ENCODE measurements at places on chromosomes 6 and 20.

DNA sequence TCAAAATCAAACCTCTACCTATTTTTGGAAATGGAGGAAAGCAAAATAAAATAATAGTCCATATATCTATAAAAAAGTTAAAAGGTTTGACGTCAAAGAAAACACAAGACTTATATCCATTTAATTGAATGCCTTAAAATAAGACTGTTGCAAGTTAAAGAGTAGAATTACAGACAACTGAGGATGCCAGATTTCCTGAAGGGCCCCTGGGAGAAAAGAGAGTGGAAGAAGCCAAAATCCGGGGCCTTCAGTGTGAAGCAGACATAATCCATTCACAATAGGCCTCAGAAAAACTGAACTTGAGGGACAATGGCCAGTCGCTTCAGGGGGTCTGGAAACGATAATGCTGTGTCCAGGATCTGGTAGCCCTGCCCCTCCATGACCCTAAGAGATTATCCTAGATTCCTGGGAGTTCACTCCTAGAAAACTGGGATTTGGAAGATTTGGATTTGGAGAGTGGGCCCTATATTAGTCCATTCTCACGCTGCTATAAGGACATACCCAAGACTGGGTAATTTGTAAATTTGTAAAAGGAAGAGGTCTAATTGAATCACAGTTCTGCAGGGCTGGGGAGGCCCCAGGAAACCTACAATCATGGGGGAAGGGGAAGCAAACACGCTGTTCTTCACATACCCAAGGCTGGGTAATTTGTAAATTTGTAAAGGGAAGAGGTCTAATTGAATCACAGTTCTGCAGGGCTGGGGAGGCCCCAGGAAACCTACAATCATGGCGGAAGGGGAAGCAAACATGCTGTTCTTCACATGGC lies 94.0 kb upstream of the SLC2A12 start:
- DNase-seq: no peak

- no peak for DNase-seq
Measured at GRCh38 chr6:104728448-104728847, 131.3 kb downstream of the HACE1 start.

DNA sequence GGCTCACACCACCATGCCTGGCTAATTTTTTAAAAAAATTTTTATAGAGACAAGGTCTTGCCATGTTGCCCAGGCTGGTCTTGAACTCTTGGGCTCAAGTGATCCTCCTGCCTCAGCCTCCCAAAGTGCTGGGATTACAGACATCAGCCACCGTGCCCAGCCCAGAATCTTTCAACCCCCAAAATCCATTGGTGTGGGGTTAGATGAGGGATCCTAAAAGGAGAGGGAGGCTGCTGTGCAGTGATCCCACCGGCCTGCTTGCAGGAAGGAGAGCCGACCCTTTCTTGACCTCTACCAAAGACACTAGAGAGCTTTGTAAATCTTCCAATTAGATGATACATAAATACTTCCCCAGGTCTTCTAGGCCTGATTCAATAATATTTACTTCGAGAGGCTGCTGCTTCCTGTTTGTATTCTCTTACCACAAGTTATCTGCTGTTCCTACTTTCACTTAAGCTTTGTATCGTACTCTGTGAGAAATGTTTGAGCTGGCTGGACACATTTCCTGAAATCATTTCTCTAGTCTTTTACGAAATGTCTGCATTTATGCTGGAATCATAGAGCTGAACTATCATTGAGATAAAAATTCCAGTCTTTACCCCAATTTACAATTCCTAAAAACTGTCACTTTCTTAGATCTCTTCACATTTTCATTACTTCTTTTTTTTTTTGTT lies 49.3 kb upstream of the IER3 start:
- DNase-seq: no peak

- no peak for DNase-seq
Measured at GRCh38 chr6:16700202-16700915, 60.9 kb downstream of the ATXN1 start.

DNA sequence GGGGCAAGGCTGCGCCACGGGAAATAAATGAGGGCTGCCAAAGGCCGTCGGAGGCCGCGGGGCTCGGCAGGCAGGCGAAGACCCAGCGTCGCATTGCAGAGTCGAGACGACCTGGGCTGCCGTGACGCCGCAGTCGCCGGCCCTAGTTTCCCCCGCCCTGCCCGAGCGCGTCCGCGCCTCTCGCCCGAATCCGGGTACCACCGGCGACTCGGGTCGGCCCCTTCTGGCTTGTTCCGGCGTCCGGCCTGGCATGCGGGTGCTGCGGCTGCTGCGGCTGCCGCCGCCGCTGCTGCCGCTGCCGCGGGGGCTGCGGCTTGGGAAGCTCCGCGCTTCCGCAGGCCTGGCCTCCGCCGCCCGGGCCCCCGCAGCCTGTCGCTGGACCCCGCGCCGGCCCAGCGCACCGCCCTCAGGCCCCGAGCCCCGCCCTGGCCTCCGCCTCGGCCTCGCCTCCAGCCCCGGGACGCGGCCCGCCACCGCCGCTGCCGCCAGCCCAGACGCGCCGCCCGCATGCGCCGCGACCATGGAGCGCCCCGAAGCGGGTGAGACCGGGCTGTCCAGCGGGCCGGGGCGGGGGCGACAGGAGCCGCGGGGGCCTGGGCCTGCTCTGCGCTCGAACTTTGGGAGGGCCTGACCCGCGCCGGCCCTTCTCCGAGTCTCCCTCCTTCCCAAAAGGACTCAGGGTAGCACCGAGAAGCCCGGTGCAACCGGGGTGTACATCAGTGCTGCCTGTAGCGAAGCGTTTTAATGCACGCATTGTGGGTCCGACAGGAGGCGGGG lies at the start of gene AKAP7:
Gene AKAP7, plus strand, starts transcription at position 224 of the 777 bp plus-strand sequence. Its CDS starts 297 bp downstream, at position 521.
- peak; percentile 85 for DNase-seq

GRCh38 chr20:41318271-41318649 lies 729 bp upstream of the ZHX3 start:
- DNase-seq: peak; percentile 91

- DNase-seq: no peak
Measured at GRCh38 chr20:45329497-45330319, 18.5 kb downstream of the SDC4 start.

Measured in large intestine (tissue), 12 donors.